ENCODE measurements at places on chromosomes 16 and 17.

DNA sequence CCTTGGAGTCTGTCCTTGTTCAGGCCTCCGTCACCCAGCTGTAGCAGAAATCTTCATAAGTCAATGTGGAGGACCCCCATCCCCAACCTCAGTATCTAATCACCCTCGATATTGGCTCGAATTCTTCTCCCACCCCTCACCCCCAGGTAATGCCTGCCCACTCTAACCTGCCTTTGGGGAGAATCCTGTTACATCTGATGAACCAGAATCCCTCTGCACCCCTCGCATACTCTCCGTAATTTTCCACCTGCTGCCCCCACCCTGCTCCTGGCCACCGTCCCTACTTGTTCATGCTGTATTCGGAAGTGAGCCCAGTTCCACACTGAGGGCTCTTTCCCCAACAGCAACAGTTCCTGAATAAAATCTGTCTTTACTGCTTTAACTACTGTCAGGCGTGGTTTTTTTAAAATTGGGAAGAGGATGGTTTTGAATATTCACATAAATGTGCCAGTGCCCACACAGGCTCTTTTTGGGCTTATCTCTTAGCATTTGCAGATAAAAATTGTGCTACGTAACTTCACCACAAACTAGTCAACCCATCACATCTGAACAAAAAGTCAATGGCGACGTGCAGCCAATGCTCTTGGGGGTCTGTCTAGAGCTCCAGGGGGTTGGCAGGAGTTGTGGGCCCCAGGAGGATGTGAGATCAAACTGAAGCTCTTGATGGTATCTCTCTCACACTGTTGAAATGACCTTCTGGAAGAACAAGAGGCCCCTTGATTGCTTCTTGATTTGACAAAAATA lies 73.7 kb downstream of the NETO2 start:
- no peak for DNase-seq

GRCh38 chr16:11240636-11241473 lies 15.1 kb downstream of the SOCS1 start:
- DNase-seq, result no peak

GRCh38 chr16:78045865-78046581 lies 23.7 kb downstream of the CLEC3A start:
- peak; percentile 22 for DNase-seq

- DNase-seq, result no peak
These were observed 33.4 kb downstream of the ITGB3 start for GRCh38 chr17:47287068-47287467.

DNA sequence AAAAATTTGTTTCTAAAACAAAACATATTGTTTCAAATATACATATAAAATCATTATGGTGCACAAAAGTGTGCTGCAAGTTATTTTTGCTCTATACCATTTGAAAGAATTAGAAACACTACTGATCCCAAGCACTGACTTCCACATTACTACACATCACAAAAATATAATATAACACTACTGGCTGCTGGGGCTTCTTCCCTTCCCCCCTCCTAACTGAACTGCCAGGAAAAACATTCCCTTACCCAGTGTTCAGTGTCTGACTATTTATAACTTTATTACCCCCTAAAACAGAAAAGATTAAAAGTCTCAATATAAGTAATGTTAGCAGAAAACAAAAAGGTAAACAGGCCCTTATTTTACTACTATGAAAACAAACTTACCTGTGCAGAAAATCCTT lies 36.9 kb downstream of the GPATCH8 start:
- no peak for DNase-seq

DNA sequence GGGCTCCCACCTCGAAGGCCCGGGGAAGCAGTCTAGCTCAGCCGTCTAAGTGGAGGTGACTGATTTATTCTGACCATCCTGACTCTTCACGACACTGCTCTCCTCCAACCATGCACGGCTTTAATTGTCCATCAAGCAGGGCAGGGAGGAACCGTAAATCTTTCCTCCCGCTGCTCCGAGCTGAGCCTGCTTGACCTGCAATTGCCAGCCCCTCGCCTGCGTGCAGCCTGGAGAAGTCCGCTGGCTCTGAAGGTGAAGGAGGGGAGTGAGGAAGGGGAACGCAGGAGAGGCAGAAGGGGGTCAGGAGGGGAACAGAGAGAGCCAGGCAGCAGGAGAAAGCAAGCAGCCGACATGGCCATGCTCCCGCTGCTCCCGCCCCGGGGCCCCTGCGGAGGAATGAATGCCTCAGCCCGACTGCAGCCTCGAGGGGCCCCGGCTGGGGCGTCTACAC lies 10.1 kb downstream of the RBFOX3 start:
- no peak for DNase-seq

DNA sequence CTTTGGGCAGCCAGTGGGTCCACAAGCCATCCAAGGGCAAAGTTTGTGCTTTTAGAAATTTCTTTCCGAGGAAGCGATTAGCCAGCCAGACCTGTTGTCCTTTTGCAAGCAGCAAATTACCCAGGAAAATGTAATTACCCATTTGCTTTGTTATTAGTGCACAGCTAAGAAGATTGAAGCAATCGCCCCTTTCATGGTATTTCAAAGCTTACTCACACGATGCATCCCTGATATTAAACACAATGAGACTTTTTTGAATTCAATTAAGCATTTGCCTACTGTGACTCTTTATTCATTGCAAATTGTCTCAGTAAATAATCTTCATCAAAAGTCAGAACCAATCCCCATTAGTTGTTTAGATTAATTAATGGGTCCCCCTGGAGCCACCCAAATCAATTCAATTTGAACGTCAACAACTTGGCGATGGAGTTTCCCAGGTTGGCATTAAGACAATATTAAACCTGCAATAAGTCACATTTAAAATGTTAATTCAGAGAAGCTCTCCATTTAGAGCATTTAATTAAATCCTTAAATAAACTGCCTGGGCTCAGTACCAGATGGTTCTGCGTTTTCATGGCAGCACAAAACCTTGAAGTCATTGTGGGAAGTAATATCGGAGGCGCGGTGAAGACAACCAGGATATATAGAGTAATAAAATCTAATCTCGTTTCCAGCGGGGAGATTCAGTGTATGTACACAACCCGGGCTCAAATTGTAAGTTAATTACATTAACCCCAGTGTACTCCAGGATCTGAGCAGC lies 366.2 kb upstream of the TNRC6C start:
- no peak for DNase-seq

GRCh38 chr17:77498791-77499698 lies 358.3 kb downstream of the SEC14L1 start:
- no peak for DNase-seq

GRCh38 chr16:68985268-68985667 lies 120.2 kb upstream of the HAS3 start:
- DNase-seq, result no peak

DNA sequence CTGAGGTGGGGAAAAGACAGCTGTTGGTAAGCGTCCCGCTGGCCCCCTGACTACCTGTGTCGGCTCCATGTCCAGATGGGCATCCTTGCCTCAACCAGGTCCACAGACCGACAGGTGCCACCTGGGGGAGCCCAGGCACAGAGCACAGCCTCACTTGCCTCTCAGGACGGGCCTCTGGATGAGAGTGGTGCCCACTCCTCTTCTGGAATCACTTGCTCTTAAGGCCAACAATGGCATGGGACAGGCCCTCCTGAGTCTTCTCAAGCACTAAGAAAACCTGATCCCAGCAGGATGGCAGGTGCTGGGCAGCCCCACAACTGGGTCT lies 17.2 kb downstream of the SLC16A3 start:
- no peak for DNase-seq

DNA sequence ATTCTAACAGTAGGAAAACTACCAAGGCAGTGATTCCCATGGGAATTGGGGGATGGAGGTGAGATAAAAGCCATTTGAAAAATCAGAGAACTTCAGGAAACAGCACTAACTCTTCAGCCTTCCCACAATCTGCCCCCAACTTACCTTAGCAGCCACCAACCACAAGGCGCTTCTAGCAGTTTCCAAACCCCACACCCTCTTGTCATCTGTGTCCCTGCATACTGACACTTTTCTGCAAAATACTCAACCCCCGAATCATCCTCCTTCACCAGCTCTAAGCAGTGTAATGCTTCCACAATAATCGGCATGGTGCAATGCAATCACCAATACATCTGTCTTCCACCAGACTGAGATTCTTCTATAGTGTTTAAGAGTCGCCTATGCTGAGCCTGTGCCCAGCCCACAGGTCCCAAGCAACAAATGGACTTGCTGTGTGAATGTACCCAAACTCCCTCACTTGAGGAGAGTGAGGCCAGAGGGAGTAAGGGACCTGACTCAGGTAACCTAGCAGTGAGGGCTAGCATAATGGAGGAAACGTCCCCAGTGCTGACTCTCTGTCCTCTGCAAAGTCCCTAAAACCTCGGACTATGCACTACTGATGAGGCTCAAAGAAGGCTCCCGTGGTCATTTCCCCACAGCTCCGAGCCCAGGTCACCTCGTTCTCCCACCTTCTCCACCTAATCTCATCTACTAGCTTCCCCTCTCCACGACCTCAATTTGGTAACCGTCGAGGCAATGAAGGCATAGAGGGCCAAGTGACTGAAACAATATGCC lies 943 bp downstream of the DYNC1LI2 start:
- DNase-seq, result no peak

DNA sequence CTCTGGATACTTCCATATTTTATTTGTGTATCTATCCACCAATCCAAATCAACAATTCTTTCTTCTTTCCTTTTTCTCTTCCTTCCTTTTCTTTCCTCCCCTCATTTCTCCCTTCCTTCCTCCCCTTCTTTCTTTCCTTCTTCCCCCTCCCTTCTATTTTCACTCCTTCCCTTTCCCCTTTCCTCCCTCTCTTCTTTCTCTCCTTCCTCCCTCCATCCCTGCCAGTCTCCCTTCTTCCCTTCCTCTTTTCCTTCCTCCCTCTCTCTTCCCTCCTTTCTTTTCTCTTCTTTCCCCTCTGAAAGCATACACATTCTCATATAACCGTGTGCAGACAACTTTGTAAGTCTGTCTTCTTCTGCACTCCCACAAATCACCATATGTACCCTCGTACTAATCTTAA lies 382.3 kb upstream of the MAF start:
- no peak for DNase-seq

DNA sequence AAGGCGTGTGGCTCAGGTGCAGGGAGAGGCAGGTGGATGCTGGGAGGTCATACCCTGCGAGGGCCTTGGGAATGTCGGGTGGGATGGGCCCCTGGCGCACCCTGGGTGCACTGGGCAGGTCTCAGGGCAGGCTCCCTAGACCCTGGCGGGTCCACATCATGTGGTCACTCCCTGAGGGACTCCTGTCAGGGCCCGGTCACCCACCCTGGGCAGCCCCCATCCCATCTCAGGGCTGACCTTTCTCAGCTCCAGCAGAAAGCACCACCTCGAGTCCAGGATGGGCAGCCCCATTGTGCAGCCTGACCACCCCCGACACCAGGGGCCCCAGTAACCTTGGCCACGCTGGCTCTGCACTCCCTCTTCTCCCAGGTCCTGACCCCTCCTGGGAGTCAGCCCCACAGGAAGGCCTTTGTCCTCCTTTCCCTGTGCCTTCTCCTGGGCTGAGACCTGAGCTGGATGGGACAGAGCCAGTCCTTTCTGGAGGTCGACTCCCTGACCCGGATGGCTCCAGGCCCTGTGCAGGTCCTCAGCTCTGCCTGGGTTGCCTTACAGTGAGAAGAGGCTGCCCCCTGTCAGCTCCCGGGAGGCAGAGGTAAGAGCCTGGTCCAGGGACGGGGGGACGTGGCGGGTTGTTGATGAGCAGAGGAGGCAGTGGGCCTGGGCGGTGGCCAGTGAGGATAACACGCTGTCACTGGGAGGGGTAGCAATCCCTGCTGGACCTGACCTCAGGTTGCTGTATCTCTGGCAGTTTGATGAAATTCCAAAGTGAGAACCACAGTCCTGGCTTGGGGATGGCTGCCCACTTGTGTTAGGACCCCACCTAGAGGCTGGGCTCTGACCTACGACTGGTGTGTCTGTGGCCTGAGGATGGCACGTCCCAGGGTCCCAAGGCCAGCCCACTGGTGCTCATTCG lies 77.9 kb downstream of the GOSR1 start:
- DNase-seq, result no peak

- no peak for DNase-seq
These were observed 5.6 kb upstream of the PGS1 start for GRCh38 chr17:78372841-78373240.

DNA sequence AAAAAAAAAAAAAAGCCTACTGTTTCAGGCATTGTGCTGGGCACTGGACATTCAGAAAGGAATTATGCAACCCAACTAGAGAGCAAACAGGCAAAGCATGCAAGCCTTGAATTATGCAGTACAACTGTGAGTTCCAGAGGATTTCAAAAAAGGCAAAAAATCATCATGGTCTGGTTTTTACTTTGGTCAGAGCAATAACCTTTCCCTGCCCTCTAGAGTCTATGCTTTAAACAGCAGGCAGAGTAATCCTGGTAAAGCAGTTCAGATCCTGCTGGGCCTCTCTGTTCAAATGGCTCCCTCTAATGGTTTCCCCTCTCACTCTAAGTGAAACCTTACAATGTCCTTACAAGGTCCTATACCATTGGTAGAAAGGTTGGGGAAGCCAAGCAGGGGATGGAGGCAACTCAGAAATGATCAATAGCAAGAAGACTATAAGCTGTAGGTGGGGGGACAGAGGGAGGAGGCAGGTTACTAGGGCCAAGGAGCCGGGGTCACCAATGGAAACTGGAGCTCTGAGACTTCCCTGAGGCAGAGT lies 4.6 kb upstream of the TAF15 start:
- peak; percentile 76 for DNase-seq

- DNase-seq, result no peak
These were observed 72.0 kb upstream of the TOX3 start for GRCh38 chr16:52618753-52619497.

- DNase-seq, result no peak
These were observed 137.5 kb downstream of the ANKFN1 start for GRCh38 chr17:56290802-56291118.

DNA sequence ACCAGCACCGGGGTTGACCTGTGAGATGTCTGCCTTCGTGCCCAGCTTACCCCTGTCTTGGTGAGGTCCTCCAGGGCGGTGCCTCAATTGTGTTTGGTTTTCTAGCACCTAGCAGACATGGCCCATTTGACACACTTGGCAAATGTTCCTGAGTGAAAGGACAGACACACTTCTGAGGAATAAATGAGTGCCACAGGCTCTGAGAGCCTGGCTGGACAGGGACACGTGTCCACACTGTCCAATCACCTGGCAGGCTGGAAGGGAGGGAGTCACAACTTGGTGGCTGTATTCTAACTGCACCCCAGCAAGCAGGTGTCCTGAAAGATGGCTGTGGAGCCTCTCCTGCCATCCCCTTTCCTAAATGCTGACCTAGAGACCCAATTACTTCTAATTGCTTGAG lies 7.4 kb downstream of the MAP3K14 start:
- DNase-seq, result no peak

Data from retinal pigment epithelial cell (primary cell).